Right ventricle myocardium superior (tissue), 1 donor: ENCODE measurements at places on chromosomes 1 and 21.

DNA sequence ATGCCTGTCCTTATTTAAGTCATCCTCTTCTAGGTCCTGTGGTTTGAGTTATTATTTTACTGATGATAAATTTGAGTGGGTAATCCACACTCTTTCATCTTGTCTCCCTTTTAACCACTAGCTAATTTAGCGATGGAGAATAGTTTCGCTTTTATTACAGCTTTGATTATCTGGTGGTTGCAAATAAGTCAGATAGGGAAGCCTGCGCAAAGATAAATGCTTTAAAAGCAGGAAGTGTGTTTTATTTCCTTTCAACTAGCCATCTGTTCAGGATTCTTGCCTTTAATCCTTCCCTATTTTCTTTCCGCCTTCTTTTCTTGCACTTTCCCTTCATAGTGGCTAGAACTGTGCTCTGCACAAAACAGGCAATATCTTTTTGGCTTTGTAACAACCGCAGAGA is 129.0 kb downstream of the TGFB2 start:
- no peak for DNase-seq

- no peak for DNase-seq
Observed at GRCh38 chr1:88217386-88217785, 466.7 kb upstream of the PKN2 start.

GRCh38 chr1:163836481-163836880 is 514.7 kb downstream of the NUF2 start:
- DNase-seq, result no peak

- DNase-seq, result no peak
Observed at GRCh38 chr1:13930151-13930550, 230.2 kb downstream of the PRDM2 start.

DNA sequence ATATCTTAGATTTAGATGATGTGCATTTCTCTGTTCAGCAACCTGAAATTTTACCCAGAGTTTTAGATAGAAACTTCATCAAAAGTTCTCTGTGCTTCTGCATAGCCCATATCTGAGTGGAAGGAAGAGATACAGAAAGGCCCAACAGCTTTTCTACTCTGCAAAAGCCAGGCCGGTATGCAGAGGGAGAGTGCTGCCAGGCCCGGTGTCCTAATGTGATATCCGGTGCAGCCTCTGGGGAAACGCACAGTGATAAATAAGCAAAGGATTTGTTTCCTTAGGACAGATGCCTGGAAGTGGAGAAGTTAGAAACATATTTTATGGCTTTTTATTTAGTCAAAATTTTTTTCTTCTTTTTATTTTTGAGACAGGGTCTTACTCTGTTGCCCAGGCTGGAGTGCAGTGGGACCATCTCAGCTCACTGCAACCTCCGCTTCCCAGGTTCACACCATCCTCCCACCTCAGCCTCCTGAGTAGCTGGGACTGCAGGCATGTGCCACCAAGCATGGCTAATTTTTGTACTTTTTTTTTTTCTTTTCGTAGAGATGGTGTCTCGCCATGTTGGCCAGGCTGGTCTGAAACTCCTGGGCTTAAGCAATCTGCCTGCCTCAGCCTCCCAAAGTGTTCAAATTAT is 145.8 kb downstream of the PATJ start:
- DNase-seq, result peak; percentile 55
